ENCODE measurements at places on chromosomes 7 and 10.
A peak's percentile ranks its signal among the peaks of the same experiment; 100 is the strongest.

GRCh38 chr7:113131367-113131766, 13.0 kb upstream of the SMIM30 start:
- DNase-seq: no peak

GRCh38 chr10:114513381-114513792, 109.1 kb upstream of the AFAP1L2 start:
- no peak for DNase-seq

DNA sequence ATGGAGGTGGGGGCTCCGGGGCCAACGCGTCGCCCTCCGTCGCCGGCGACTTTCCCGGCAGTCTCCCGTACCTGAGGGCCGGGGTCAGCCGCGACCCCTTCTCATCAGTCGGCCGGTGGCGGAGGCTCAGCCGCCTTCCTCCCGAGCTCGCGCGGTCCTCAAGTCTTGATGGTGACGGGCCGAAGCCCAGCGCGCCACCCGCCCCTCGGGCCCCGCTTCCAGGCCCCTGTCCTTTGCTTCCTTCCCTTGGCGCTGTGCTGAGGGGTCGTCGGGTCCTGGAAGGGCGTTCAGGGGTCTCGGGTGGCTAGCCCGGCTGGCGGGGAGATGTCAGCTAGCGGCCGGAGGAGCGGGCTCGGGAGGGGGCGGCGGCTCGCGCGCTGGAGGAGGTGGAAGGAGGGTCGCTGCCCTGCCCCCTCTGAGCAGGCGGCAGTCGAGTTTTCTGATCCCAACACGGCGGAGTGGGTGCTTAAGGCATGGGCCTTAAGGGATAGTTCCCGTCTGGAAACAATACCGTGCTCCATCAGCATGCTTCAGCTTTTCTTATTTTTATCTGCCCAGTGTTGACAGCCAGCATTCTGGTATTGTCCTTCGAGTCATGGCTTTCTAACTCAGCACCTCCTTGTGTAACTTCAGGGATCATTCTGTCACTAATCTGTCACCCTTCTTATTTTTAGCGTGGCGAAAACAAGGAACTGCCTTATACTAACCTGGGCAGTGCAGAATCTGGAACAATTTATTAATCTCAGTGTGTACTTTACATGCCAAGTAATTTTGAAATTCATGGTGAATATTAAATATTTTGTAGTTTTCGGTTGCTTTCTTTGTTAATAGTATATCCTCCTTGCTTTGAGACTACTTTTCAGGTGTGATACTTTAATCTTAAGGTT, 748 bp downstream of the PHTF2 start:
- peak; percentile 62 for DNase-seq

GRCh38 chr10:21637795-21638194, 103.8 kb downstream of the MLLT10 start:
- DNase-seq: no peak

DNA sequence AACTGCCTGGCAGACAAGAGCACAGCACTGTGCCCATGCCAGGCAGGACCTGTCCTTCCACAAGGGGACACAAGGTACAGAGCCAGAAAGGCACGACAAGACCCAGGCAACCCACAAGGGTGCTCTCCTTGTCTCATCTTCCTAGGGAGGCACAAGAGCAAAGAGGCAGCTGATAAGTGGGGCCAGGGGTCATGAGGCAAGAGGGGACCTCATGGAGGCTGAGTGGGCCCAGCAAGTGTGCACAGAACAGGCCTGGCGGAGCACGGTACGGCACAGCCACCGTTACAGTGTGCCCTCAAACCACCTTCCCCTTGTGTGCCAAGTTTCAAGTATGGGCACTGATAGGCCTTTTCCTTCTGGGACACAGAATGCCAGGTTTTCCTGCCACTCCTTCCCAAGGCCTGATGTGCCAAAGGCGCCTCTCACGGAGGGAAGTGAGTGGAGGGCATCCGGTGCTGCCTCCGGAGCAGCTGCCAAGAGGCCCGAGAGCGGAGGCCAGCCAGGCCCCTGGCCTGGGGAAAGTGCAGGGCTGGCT, 75.6 kb downstream of the FAM53B start:
- DNase-seq: no peak

GRCh38 chr10:71351628-71352319, 32.7 kb downstream of the SLC29A3 start:
- DNase-seq: no peak

DNA sequence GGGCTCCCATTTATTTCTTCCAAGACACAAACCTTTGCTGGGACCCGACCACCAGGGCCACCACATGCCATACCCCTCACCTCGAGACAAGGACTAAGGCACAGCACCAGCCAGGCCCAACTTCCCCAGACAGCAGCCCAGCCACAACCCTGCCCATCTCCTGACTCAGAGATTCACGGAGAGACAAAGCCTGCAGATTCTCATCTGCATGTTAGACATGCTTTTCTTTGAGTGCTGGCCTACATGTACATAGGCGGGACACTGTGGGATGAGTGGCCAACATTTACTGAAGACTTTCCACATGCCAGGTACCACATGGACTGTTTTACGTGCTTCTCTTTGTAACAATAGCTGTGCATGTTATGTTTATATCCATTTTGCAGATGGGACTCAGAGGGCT, 221.3 kb upstream of the ZMIZ1 start:
- DNase-seq: no peak

GRCh38 chr10:78359640-78360091, 326.0 kb downstream of the RPS24 start:
- DNase-seq: peak; percentile 37

GRCh38 chr7:130875265-130875741, 141.3 kb upstream of the KLF14 start:
- no peak for DNase-seq

DNA sequence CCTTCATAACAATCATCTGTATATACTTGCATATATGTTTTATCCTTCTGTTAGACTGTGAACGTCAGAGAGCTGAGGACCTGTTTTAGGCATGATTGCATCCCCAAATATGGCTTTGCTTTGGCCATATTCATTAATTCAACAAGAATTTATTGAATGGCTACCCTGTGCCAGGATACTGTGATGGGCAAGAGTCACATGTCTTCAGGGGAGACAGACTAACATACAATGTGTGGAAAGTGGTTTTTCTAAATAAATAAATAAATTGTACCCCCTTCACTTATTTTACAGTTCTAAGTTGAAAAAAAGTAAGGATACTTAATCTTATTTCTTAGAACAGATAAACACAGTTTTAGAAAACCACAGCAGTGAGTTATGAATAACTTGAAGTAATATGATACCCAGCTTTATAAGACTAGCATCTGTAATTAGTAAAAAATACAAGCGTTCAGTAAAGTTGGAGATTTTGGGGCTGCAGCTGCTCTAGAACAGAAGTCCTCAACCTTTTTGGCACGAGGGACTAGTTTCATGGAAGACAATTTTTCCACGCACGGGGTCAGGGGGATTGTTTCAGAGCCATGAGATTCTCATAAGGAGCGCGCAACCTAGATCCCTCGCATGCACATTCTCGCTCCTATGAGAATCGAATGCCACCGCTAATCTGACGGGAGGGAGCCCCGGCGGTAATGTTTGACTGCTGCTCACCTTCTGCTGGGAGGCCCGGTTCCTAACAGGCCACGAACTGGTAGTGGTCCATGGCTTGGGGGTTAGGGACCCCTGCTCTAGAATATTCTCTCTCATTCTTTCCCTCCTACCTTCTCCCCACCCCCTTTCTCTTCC, 89.4 kb upstream of the MTPN start:
- no peak for DNase-seq

GRCh38 chr7:48180981-48181380, 9.7 kb downstream of the ABCA13 start:
- DNase-seq: no peak

GRCh38 chr10:5424751-5425150, 12.4 kb downstream of the NET1 start:
- no peak for DNase-seq

- DNase-seq: no peak
Measured at GRCh38 chr10:10813656-10814055, 204.0 kb upstream of the CELF2 start.

- no peak for DNase-seq
Measured at GRCh38 chr7:12422554-12423320, 19.1 kb upstream of the VWDE start.

DNA sequence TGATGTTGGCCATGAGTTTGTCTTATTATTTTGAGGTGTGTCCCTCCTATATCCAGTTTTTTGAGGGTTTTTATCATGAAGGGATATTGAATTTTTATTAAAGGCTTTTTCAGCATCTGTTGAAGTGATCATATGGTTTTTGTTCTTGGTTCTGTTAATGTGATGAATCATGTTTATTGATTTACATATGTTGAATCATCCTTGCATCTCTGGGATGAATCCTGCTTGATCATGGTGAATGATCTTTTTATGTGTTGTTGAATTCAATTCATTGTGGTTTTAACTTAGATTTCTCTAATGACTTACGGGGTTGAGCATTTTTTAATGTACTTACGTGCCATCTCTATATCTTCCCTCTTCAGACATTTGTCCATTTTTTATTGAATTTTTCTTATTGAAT, 22.9 kb downstream of the DLD start:
- DNase-seq: no peak

GRCh38 chr7:3495954-3496353, 194.9 kb downstream of the SDK1 start:
- DNase-seq: no peak

DNA sequence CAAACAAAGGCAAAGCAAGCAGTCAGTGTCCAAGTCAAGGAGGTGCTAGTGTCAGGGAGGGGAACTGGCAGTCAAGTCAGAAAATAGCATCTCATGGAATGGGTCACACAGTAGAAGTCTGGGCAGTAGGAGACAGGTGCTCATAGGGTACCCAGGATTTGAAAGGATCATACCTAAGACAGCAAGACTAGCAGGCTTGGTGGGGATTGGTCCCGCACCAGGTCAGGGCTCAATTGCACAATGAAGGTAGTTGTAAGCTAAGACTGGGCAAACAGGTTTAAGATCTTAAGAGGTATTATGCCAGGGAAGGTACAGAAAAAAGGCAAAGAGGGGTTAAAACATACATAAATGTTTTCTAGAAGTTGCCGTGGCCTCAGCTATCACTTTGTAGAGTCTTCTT, 181.4 kb upstream of the ETV1 start:
- DNase-seq: no peak

Measured in DMS79 treated with DMSO at 0.1 percent for 48 hours (cell line).